NCI-H1694 (cell line): ENCODE measurements at places on chromosomes 11 and 22.

DNA sequence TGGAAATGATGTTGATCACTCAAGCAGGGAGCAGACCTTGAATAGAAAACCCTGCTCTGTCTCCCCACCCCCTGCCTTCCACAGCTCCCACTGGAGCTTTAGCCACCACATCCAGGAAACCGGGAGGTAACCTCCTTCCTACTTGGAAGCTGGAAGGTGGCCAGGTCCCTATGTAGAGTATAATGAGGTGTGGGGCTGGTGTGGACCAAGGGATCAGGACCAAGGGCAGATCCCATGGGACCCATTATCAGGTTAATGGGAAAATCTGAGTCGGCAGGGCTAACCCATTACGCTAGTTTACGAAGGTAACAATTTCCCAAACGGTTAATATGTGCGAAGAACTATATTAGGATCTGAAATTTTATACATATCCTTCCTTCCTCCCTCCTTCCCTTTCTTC, 321.9 kb downstream of the MIAT start:
- no peak for DNase-seq

DNA sequence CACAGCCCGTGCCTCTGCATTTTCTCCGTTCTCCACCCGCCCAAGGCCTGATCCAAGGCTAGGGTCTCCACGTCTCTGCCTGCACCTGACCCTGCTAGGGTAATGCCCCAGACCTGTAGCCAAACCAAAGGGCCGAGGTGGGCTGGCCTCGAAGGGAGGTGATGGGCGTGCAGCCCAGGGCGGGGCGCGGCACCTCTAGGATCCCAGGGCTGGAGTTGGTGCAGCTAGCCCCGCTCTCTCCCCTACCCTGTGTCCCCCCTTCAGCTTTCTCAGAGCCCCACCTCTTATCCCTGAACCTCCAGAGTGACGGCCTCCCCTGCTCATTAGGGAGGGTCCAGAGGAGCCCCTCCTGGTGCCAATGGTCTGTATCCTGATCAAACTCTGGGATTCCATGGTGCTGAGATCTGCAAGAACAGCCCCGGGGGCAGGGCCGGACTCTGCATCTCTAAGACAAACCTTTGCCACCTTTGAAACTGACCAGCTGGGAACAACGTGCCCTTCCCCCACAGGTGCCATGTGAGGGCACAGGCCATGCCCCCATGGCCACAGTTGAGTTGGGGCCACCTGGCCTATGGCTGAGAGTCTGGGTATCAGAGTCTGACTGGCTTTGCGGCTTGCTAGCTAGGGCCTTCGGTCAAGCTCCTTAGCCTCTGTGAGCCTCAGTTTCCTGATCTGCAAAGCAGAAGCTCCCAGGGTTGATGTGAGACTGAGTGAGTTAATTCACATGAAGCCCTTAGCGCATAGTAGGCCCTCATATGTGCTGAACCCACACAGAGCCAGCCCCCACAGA, 23.1 kb upstream of the CBX7 start:
- DNase-seq: no peak

DNA sequence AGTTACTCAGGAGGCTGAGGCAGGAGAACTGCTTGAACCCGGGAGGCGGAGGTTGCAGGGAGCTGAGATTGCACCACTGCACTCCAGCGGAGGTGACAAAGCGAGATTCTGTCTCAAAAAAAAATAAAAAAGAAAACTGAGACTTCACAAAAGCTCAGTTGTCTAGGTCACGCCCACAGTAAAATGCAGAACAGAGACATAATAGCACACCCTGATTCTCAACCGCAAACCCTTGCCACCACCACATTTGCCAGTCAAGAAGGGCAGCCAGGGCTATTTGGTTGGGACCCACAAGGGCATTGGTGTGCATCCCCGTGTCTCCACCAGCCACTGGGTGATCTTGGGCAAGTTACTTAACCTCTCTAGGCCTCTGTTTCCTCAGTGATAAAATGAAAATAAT, 25.4 kb downstream of the CREB3L1 start:
- no peak for DNase-seq

- DNase-seq: no peak
Measured at GRCh38 chr11:12675951-12676711, 1.9 kb downstream of the TEAD1 start.

GRCh38 chr11:117837070-117837776, 12.7 kb upstream of the FXYD2 start:
- no peak for DNase-seq

- DNase-seq: no peak
Measured at GRCh38 chr11:61776561-61777075, 15.8 kb downstream of the TMEM258 start.

DNA sequence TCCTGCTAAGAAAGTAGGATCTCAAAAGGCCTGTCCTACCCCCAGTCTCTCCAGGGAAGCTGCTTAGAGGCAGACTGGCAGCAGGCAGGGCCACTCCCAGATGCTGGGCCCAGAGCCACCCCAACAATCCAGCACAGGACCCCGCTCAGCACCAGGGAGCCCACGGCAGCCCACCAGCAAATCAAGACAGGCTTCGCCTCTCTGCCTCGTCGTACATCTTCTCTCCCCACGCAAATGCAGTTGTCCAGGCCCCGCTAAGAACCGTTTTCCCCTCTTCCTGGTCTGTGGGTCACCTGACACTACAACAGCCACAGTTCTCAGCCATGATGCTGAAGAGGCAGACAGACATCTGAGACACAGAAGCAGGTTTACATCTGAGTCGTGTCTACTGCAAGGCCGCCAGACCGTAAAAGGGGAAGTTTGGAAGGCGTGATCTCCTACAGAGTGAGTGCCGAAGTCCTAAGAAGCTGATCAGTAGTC, 51.1 kb downstream of the IGSF9B start:
- no peak for DNase-seq

DNA sequence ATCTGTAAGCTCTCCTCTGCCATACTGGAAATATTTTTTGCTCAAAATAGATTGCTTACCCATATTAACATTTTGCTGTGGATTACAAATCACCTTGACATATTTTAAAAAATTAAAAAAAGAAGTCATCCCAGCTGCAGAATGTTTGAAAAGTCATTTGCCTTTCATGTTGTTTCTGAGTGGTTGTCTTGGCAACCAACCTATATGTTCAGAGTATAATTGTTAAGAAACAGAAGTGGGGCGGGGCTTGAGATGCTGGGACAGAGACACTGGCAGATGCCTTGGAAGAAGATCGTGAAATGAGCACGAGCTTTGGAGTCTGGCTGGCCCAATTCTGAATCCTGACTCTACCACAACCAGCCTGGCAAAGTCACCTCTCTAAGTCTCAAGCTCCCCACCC, 348.2 kb downstream of the LARGE1 start:
- DNase-seq: no peak

DNA sequence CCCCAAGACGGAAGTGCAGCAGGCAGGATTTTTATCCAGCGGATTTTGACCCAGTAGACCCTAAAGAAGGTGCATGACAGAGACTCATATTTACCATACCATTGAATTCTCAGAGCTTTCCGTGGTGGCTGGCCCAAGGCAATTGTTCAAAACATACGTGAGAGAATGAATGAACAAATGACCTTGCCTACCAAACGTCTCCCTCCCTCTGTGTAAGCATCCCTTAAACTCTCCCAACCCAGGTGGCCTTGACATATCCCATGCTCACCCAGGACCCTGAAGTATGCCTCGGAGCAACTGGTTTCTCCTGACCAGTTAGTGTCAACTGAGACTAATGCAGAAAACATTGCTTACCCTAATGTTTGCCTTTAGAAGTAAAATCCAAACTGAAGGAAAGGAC, 154.9 kb downstream of the TEAD1 start:
- no peak for DNase-seq

DNA sequence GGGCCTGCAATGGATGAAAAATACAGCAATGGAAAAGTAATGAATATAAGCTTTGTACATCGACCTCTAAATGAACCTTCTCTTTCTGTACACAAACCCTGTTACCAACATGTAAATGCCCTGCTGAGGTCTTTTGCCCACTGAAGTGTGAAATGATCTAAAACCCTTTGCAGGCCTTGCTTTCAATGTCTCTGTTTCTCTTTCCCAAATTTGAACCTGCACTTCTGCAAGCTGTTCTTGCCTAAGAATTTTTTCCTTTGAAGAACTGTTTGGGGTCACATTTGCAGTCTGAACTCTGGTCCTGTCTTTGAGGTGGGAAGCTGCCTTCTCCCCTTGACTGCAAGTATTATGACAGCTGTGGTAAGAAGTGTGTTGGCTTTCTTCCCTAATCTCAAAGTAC, 1237.1 kb downstream of the FAM181B start:
- DNase-seq: no peak

DNA sequence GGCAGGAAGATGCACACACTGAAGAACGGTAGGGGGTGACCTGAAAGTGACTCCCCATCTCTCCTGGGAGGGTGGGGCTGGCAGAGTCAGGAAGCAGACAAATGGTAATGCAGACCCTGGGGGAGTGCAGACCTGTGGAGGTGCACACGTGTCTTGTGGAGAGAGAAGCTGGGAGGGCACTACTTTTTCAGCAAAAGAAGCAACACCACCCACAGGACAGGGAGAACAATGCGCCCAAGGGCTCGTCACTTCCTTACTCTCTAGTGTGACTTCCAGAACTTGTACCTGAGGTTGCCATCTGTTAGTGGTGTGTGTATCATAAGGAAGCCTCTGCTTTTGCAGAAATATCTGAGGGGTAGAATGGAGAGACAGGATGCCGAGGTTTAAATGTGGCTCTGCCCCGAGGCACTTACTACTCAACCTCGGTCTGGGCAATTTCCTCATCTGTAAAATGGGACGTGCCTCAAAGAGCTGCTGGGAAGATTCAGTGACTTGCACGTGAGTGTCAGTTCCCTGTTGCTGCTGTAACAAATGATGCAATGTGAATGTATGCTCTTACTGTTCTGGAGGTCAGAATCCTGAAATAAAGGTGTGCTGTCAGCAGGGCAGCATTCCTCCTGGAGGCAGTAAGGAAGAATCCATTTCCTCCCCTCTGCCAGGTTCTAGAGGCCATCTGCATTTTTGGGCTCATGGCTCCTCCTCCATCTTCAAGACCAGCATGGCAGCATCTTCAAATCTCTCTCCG, 323.4 kb downstream of the SHANK2 start:
- no peak for DNase-seq

- DNase-seq: no peak
Measured at GRCh38 chr11:128897826-128898225, 6.7 kb downstream of the KCNJ5 start.

DNA sequence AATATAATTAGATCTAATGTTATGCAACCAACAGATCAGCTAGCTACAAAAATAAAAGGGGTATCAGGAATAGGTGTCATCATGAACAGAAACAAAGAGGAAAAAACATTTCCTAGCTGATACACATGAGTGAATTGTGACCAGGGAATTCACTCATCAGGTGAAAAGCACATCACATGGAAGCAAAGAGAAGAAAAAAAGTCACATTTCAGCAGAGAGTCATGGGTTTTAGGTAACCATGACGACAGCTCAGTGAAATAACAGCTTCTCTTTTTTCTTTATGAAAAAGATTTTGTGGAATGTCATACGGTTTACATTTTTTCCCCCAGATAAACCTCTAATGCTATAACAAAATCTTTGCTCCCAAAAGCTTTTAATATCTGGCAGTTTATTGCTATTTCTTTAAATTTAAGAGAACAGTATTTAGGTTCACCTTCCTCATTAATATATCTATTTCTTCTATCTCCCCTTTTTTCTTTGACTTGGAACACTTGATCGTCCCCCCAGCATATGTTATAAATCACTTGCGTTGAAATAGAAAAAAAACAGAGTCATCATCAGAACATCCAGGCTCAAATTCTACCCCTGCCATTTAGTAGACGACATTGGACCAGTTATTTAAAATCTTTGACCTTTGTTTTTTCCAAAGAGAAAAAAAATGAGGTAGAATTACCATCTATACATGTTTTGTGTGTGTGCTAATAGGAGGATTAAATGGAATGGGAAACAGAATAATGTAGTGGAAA, 5.3 kb downstream of the TYR start:
- no peak for DNase-seq

- DNase-seq: no peak
Measured at GRCh38 chr11:64233913-64234586, at the start of gene VEGFB. Gene VEGFB, plus strand, starts transcription at chr11:64234584. Its CDS starts 250 bp downstream, at chr11:64234834.

- no peak for DNase-seq
Measured at GRCh38 chr11:134486106-134486505, 74.1 kb upstream of the B3GAT1 start.

- DNase-seq: peak; percentile 75
Measured at GRCh38 chr22:36028646-36029405, at the start of gene RBFOX2. Gene RBFOX2, minus strand, starts transcription at chr22:36028824. Its CDS starts 399 bp downstream, at chr22:36028425.

- DNase-seq: no peak
Measured at GRCh38 chr22:19868333-19868732, 13.7 kb upstream of the GNB1L start.

GRCh38 chr11:119786431-119787073, 57.6 kb upstream of the NECTIN1 start:
- no peak for DNase-seq

- DNase-seq: no peak
Measured at GRCh38 chr11:95912902-95913560, 10.9 kb downstream of the MTMR2 start.

DNA sequence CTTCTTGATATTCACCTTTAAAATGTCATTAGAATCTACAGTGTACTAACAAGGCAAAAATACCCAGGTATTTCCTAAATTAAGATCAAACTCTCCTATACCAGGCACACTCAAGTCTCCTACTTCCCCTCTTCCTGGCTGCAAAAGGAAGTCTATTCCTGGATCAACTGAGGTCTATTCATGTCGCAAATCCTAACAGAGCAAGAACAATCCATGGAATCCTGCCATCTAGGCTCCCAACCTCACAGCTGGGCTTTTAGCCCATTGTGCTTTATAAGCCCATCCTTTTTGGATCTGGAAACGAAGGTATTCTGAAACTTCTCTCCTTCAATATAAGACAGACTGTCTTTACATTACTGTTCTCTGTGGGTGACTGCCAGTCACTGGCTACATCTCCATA, 161.8 kb downstream of the SOX6 start:
- no peak for DNase-seq

GRCh38 chr11:47617417-47617809, 23.2 kb upstream of the C1QTNF4 start:
- no peak for DNase-seq

DNA sequence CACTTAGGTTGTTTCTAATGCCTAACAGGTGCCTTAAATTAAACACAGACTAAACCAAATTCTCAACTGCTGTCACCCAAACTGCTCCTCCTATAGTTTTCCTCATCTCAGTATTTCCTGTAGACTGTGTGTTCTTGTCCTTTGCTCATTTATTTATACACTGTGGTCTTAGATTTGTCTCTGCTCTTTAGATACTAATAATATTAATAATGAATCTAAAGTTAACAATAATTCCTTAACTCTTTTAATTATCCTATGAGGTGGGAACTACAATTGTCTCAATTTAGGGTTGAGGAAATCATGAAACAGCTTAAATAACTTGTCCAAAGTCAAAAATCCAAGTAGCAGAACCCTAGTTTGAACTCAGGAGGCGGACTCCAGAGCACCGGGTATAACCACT, 43.9 kb upstream of the YPEL1 start:
- no peak for DNase-seq

- DNase-seq: peak; percentile 5
Measured at GRCh38 chr11:110712659-110713448, 617 bp upstream of the ARHGAP20 start.

DNA sequence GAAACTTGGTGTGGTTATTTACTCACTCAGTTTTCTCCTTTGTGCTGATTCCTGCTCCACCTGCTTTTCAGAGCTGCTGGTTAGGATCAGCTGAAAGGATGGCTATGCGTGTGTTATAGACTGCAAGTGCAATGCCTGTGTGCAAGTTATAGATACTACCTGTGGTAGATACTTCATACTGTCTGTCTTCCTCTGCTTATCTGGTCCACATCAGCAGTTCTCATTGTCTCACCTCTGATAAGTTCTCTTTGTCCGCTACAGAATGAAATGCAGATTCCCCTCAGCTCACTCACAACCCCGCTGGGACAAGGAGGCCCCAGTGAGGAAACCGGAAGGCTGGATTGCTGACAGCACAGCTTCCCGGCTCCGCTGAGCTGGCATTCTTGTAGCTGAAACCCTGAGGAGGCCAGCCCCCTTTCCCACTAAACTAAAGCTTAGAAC, 37.5 kb upstream of the LYVE1 start:
- DNase-seq: no peak
